ENCODE measurements at places on chromosomes 7 and 10.

GRCh38 chr7:37216156-37216852 lies 232.4 kb downstream of the ELMO1 start:
- DNase-seq: no peak

GRCh38 chr7:29884399-29885272 lies 78.3 kb downstream of the WIPF3 start:
- no peak for DNase-seq

DNA sequence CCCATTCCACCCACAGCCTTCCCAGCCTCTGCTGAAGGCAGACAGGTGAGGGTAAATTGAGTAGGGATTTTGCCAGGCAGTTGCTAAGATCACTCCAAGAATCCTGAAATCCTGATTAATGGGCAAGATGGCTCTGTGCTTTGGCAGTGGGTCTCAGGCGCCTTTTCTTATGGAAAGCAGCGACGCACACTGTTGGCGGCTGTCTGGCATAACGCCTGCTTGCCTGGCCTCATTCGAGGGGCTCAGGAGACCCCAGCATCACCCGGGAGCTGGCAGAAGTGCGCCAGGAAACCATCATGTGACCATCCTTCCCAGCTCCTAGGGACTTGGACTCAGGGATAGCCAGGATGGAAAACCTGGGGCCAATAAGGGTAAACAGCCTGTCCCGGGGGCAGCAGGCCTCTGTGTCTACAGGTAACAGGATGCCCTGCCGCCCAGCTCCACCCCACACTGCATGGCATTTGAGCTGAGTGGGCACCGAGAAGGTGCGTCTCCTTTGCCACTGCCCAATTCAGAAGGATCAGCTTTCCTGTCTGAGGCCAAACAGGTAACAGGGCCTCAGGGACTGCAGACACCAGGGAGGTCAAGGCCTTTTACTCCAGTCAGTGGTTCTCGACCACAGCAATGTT lies 98.6 kb downstream of the FAM53B start:
- DNase-seq: no peak

- peak; percentile 63 for DNase-seq
These were observed 10.5 kb downstream of the LSM5 start for GRCh38 chr7:32479574-32480200.

DNA sequence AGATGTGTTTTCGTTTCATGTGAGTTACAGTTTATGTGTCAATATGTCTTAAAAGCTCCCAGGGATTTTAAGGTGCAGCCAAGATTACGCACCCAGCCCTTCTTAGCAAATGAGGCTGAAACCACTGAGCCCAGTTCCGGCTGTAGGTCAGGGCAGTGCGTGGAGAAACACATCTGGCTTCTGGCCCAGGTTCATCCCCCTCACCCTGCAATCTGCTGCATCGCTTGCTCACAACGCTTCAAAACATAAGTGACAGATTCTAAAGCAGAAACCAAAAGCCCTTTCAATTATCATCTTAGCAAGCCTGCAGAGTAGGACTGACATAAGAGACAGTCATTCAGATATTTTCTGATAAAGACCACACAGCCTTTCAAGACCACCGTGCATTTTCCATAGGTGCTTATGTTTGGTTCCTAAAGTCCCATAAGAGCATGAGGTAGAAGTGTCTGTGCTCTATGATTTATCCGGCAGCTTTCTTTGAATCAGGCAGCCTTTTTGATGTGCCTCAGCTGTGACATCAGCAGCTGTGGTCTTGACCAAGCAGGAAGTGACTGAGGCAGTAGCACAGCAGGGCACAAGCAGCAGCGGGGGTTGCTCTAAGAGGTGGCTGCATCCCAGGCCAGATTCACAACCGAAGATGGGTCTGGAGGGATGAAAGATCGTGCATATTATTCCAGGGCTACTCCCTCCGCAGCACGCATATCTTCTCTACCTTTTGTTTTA lies 72.1 kb upstream of the LYZL2 start:
- no peak for DNase-seq

GRCh38 chr10:96661632-96662031 lies 58.7 kb downstream of the PIK3AP1 start:
- no peak for DNase-seq

GRCh38 chr7:156614434-156615264 lies 25.9 kb upstream of the RNF32 start:
- no peak for DNase-seq

- peak; percentile 51 for DNase-seq
These were observed 95.7 kb downstream of the DNAJB6 start for GRCh38 chr7:157432541-157432956.

DNA sequence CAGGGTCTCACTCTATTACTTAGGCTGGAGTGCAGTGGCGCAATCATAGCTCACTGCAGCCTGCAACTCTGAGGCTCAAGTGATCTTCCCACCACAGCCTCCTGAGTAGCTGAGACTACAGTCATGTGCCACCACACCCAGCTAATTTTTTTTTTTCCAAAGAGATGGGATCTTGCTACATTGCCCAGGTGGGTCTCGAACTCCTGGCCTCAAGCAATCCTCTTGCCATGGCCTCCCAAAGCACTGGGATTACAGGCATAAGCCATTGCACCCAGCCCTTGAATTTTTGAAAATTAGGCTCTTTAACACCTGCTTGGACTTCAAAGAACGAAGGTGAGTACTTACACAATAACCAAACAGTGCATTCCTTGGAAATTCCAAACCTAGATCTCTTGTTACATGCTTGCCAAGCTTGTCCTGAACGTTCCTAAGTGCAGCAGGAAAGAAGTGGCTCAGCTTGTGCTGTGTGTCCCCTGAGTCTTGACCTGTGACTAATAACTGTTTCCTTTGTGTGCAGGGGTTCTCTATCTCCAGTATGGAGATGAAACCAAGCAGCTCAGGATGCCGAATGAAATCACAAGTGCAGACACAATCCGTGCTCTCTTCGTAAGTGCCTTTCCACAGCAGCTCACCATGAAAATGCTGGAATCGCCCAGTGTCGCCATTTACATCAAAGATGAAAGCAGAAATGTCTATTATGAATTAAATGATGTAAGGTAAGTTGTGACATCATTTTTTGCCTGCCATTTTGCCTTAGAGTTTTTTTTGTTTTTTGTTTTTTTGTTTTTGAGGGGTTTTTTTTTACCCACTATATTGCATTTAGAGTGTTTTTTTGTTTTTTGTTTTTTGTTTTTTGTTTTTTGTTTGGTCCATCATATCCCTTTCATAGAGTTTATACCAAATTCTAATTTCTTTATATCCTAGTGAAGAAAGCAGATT lies 223.8 kb downstream of the KIAA1217 start:
- no peak for DNase-seq

DNA sequence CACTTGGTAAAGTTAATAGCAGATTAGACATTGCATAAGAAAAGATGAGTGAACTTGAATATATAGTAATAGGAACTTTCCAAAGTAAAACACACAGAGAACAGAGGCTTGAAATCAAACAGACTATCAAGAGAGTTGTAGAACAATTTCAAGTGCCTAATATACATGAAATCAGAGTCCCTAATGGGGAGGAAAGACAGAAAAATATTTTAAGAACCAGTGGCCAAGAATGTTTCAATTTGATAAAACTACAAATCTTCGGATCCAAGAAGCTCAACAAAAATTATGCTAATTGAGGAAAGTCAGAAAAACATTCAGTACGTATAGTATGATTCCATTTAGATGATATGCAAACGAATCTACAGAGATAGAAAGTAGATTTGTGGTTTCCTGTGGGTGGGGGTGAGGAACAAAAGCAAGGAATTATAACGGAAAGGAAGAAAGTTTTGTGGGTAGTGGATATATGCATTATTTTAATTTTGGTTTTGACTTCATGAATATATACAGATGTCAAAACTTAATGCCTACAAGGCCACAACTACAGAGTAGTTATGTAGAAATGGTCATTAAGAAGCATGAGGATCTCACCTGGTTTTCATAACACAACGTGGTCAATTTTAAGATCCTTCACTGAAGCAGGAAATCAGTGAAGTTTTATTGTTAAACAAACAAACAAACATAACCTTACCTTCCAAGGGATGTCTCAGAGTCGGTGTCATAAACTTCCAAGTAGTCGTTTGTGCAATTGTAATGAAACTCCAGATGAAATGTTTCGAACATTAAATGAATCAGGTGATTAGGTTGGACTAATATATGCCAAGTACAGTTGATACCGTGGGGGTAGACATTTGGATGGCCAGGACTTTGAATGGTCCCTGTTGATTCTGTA lies 62.0 kb downstream of the CUBN start:
- DNase-seq: no peak

- DNase-seq: no peak
These were observed 66.5 kb downstream of the PODXL start for GRCh38 chr7:131489881-131490280.

DNA sequence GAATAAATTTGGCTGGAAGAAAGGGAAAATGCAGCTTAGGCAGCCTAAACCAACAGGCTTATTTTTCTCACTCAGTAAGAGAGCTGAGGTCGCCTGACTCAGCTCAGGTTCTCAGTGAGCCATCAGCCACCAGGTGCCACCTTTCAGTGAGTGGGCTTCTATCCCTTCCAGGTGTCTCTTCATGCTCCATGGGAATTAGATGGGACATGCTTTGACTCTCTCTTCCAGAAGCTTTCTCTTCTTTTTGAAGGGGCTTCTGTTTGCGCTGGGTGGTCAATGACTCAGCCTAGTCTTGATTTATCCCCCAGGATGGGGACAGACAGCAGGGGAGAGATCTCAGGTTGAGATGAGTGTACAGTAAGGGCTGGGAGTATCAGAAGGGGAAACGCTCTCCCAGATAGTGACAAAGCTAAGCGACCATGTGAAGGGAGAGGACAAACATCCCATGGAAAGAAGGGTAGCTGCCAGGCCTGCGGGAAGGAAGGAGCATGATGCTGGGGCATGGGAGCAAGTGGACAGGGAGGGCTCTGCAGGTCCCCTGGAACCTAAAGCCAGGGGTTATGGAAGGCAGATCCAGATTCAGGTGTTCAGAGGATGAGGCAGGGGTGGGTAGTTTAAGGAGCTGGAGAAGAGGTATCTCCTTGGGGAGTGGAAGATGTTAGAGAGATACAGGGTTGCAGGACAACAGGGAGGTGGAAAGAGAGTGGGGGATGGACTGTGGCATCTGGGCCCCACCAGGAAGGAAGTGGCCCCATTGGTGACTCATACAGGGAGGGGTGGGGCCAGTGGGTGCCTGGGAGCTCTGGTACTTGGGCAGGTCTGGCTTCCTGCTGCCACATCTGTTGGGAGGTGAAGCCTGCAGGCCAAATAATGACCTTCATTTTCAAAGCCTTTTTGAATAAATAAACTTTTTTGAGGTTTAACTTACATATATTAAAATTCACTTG lies 32.5 kb downstream of the OGDH start:
- no peak for DNase-seq

- DNase-seq: no peak
These were observed 5.7 kb downstream of the GLRX3 start for GRCh38 chr10:130141878-130142277.

- no peak for DNase-seq
These were observed 192.6 kb upstream of the LYZL2 start for GRCh38 chr10:30821994-30822692.

- DNase-seq: no peak
These were observed 27.5 kb downstream of the STRA8 start for GRCh38 chr7:135260930-135261721.

- no peak for DNase-seq
These were observed 91.7 kb upstream of the IL6 start for GRCh38 chr7:22635349-22635748.

DNA sequence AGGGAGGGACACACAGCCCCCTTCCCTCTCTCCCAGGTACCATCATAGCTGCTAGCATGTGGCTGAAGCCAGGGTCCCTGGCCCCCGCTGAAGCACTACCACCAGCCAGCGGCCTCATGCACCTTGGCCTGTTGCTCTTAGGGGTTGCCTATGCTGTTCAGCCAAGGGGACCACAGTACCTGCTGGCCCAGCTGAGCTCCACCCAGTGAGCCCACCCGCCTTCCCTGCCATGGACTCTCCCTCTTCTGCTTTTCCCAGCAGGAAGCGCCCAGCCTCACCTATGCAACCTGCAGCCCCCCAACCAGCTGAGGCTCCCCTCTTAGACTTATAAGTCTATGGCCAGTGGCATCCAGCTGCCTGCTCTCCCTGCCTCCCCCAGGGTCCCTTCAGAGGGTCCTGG lies 8.7 kb upstream of the MTPAP start:
- DNase-seq: no peak

DNA sequence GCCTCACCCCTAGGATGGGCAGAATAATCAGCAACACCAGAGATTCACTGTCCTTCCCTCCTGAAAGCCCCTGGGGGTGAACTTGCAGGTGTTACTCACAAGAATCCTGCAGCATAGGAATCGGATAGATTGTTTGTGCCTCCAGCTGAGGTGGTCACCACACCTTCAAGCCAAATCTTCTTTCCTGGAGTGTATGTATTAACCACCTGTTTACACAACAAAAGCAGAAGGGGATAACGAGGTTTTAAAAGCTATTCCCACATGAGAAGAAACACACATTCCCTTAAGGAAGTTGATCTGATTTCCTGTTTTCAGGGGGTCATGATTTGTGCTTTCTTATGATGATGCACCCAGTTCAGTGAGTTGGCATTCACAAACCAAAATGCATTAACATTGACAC lies 173.8 kb upstream of the HPS1 start:
- no peak for DNase-seq

DNA sequence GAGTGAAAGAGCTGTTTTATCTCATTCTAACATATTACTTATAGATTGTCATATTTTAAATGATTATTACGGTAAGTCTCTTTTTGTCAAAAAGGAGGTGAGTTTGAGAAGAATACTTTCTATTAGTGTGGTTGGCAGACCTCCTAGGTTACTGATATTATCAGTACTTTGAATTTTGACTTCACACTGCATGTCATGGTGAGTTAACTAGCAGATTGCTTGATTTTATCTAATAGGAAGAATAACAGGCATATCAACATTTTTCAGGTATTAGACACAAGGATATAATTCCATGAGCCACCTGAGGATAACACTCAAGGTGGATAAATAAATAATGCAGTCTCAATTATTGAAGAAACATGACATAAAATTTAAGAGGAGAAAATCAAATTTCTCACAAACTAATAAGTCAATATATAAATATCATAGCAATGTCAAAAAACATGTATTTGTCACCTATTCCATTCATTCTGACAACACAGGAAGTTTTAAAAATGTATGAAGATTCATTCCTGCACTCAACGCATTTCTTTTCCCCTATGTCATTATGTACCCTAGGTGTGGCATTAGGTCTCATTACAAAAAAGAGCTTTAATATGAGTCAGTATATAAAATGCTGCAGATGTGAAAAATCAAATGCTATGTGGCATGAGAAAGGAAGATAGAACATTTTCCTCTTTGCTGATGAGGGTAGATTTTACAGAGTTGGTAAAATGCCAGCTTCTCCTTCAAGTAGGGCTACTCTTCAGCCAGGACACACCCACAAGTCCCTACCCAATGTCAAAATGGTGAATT lies 1621.6 kb downstream of the REEP3 start:
- no peak for DNase-seq

- no peak for DNase-seq
These were observed 14.5 kb downstream of the NUP42 start for GRCh38 chr7:23196306-23196705.

- no peak for DNase-seq
These were observed 183.1 kb downstream of the NRP1 start for GRCh38 chr10:33151344-33151864.

- no peak for DNase-seq
These were observed 97.1 kb downstream of the GPR85 start for GRCh38 chr7:112989531-112989930.

Data from NCI-H1436 (cell line).